ENCODE measurements at places on chromosomes 6 and 20.
A peak's percentile ranks its signal among the peaks of the same experiment; 100 is the strongest.

- DNase-seq: peak; percentile 24
Measured at GRCh38 chr20:24587384-24588046, 118.1 kb downstream of the SYNDIG1 start.

DNA sequence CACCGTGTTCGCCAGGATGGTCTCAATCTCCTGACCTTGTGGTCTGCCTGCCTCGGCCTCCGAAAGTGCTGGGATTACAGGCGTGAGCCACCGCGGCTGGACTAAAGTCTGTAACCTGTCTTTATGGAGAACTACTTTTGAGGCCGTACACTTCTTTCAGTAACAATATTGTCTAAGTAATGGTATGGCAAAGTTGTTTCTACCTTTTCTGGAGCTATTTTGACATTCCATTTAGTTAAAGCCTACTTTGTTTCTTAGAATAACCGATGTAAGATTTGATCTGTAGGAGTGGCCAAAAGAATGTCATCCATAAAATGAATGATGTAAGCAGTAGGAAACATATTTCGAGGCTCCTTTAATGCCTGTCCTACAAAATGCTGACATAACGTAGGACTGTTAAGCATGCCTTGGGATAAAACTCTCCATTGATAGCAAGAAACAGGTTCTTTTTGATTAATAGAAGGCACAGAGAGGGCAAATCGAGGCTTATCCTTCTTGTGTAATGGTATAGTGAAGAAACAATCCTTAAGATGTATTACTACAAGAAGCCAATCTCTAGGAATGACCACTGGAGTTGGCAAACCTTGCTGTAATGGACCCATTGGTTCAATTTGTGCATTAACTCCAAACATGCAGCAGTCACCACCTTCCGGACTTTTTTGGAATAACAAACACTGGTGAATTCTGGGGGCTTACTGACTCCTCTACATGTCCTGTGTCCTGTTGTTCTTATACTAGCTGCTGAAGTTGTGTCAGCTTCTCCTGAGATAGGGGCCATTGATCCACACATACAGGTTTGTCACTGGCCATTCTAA lies 35.9 kb downstream of the HLA-DRA start:
- DNase-seq: no peak

- no peak for DNase-seq
Measured at GRCh38 chr20:34566978-34567891, 8.7 kb downstream of the MAP1LC3A start.

- DNase-seq: no peak
Measured at GRCh38 chr6:105952772-105953690, 133.1 kb upstream of the PRDM1 start.

- DNase-seq: no peak
Measured at GRCh38 chr20:20274821-20275220, 93.1 kb upstream of the INSM1 start.

GRCh38 chr20:39706184-39706663 lies 744.1 kb downstream of the DHX35 start:
- peak; percentile 79 for DNase-seq

DNA sequence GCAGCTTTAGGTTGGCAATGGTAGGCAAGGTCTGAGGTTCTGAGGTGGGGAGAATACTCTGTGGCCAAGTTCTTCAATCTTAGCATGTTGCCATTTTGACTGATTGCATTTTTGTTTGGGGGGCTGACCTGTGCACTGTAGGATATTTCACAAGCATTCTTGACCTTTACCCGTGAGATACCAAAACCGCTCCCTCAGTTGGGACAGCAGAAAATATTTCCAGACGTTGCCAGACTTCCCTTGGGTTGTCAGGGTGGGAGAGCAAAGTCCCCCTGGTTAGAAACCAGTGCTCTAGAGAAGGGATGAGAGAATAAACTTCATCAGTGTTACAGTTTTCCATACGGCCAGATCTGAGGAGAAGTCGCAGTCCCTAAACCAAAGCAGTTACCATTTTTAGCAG lies 279.6 kb downstream of the TFAP2B start:
- no peak for DNase-seq

DNA sequence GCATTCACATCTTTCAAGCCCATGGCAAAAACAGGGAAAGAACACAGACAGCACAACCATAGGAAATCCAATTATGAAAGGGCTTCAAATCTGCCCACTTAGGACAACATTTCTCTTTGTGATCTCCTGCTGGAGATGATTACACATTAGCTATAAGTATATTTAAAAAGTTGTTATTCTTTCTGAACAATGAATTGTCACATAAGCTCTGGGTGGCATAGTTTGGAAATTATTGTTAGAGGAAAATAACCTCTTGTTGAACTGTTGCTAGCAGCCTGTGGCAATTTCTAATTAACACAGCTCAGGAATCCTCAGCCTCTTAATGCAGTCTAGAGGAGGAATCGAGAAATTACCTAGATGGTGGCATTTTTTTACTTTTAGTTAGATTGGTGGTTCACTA lies 54.9 kb downstream of the BCAS1 start:
- DNase-seq: no peak

DNA sequence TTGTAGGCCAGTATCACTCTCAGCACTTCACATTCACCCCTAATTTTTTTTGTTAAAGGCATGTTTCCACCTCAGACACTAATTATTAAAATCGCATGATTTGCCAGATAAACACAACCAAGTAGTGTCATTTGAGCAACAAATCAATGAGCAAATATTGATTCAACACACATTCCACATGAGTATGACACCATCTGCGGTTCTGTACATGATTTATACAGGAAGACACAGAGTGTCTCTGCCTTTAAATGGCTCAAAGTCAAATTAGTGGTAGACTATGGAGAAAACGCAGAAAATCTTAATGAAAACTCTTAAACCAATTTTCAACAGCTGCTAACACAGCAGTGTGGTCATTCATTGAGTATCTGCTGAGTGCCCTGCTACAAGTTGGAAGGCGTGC lies 300.2 kb downstream of the SOX4 start:
- DNase-seq: no peak

DNA sequence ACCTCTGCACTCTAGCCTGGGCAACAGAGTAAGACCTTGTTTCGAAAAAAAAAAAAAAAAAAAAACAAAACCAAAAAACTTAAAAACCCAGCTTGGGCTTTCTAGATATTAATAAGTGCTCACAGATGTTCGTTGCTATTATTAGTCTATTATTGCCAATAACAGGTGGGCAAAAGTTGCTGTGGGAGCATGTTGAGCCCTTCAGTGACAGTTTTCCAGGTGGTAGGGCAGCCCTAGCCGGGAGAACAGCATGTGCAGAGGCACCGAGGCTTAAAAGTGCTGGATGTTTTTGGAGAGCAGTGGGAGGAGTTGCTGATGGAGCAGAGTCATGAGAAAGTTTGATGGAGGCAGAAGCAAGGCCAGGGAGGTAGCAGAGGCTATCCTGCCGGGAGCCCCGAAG lies 4.4 kb downstream of the PPP1R16B start:
- no peak for DNase-seq

DNA sequence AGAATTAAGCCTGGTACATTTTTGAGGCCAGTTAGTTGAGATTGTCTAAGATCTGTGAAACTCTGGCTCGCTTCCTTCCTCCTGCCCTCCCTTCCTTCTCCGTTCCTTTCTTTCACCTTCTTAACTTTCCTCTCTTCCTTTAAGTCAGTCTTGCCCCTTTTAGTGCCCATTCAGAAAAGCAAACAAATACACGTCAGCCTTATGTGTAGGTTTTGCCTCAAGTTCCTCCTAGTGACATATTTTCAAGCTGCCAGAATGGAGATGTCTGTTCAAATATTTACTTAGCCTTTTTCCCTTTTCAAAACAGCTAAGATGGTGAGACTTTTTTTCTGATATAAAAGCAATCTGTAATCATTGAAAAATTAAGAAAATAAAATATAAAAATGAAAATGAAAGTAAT lies 178.4 kb downstream of the FARS2 start:
- no peak for DNase-seq

DNA sequence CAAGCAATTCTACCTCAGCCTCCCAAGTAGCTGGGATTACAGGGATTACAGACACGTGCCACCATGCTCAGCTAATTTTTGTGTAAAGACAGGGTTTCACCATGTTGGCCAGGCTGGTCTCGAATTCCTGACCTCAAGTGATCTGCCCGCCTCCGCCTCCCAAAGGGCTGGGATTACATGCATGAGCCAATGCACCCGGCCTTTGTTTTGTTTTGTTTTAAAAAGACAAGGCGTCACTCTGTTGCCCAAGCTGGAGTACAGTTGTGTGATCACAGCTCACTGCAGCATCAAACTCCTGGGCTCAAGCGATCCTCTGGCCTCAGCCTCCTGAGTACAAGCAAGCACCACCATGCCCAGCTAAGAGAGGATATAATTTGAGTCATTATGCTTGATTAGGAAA lies 5.4 kb downstream of the SERINC3 start:
- DNase-seq: no peak

- no peak for DNase-seq
Measured at GRCh38 chr6:157029980-157030690, 253.0 kb downstream of the ARID1B start.

DNA sequence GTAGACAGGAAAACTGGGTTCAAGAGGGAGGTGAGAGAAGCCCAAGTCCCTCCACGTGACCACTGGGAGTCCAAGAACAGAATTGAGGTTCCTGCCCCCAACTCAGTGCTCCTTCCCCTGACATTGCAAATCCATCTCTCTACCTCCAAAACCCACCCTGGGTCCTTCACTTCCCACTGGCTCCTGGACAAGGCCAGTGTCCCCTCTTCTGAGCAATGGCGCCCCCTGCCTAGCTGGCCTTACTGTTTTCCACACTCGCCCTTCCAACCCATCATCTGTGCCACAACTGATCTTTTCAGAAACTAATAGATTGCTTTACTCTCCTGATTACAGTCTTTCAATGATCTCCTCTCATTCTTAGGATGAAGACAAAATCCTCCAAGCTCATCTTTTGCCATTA lies 200.3 kb downstream of the ANKRD60 start:
- DNase-seq: no peak

- no peak for DNase-seq
Measured at GRCh38 chr6:13565921-13566320, 8.5 kb upstream of the SIRT5 start.

Measured in muscle of back (tissue), 13 donors.